ENCODE measurements at places on chromosomes 3 and 15. TPM values are rescaled to one million over a fixed set of nuclear protein-coding genes. Genes with fewer than 3 reads are reported as not detected.

Gene IL17RE
- 0.29 TPM for total RNA-seq

- H3K27me3 ChIP-seq: no peaks in the 10 kb centered on the region
- H3K27ac ChIP-seq: no peak overlapping the region
- H3K36me3 ChIP-seq: no peaks in the 10 kb centered on the region
- no peaks in the 10 kb centered on the region for H3K4me1 ChIP-seq
- H3K4me3 ChIP-seq: no peak overlapping the region
These were observed 103.6 kb downstream of the CACNA2D3 start for GRCh38 chr3:54225841-54226528.

Gene BTLA
- total RNA-seq: 0.36 TPM

DNA sequence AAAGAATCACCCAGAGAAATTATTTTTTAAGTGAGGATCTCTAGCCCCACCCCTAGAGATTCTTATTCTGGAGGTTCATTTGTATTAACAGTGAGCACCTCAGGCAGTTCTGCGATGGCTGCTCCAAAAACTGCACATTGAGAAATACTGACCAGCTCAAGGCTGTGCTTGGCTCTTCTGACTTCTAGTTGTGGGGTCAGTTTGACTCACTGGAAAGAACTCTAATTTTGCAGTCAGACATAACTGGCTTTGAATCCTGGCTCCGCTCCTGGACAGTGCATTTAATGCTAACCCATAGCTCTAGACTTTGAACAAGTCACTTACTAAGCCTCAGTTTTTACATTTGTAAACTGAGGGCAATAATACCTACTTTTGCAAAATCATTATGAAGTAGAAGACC is 123.6 kb upstream of the SKOR1 start:
- peak; percentile 21 for DNase-seq
- no peak overlapping the region for H3K4me3 ChIP-seq
- H3K27ac ChIP-seq: no peak overlapping the region
- no peaks in the 10 kb centered on the region for H3K27me3 ChIP-seq
- peaks cover 10% of the 10 kb centered on the region for H3K4me1 ChIP-seq
- H3K36me3 ChIP-seq: no peaks in the 10 kb centered on the region

DNA sequence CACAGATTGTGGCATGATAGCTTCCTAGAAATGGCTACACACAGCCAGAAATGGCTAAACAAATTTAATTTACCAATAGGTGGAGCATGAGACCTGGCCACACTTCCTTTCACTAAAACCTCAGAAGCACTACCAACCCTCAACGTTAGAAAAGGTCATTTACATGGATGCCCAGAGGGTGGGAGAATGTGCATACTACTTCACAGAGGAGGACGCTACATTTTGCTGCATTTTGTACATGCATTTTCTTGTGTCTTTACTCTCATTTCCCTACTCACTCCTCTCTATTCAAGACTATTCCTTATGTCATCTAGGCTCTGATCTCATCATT is 40.1 kb downstream of the C2CD4B start:
- H3K4me3 ChIP-seq: no peak overlapping the region
- no peaks in the 10 kb centered on the region for H3K36me3 ChIP-seq
- no peak for DNase-seq
- no peak overlapping the region for H3K27ac ChIP-seq
